Renal pelvis (tissue), 12 donors: ENCODE measurements at places on chromosomes 4 and X.

DNA sequence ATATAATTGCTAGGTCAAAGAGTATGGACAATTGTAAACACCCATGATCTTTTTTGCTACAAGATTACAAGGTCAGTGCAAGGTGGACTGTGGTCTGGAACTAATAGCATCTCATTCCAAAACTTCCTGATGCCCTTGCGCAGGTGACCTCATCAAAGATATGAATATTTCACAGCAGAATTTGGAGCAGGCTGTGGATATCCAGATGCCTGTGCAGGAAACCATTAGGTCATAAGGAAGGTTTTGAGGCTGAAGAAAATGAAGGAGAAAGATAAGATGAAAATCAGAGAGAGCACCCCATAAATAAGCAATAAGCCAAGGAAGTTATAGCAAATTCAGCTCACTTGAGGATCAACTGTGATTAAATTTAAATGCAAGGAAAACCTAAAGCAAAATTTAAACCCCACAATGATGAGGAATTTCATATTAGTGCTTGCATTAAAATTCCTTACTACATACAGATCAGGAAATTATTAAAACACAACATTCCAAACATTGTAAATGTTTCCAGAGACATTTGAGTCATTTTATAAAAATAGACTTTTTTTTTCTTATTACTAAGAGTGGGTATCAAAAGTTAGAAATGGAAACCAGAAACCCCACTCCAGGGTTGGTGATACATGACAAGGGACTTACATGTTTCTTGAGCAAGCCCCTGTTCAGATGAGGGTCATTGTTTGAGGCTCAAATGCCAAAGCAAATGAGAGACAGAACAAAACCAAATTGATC lies 100.7 kb upstream of the FAM9C start:
- no peak for DNase-seq

DNA sequence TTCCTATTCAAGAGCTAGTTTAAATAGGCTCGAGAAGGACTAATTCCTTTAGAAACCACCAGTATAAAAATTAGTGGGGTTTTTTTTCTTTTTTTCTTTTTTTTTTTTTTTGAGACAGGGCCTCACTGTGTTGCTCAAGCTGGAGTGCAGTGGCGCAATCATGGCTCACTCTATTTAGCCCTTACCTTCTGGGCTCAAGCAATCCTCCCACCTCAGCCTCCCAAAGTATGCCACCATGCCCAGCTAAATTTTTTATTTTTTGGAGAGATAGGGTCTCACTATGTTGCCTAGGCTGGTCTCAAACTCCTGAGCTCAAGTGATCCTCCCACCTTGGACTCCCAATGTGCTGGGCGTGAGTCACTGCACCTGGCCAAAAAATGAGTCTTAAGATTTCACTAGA lies 52.8 kb downstream of the APOO start:
- DNase-seq = no peak

GRCh38 chr4:156838761-156839160 lies 132.8 kb downstream of the PDGFC start:
- no peak for DNase-seq

DNA sequence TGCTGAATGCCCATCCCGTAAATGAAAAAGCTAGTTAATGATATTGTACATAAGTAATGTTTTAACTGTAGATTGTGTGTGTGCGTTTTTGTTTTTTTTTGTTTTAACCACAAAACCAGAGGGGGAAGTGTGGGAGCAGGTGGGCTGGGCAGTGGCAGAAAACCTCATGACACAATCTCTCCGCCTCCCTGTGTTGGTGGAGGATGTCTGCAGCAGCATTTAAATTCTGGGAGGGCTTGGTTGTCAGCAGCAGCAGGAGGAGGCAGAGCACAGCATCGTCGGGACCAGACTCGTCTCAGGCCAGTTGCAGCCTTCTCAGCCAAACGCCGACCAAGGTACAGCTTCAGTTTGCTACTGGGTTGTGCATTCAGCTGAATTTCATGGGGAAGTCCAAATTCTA lies at the start of gene SPP1:
Gene SPP1, plus strand, starts transcription at position 249 of the 400 bp plus-strand sequence. CDS start 1,182 bp downstream, outside the sequence.
- no peak for DNase-seq

GRCh38 chr4:103498161-103499070 lies 221.4 kb downstream of the TACR3 start:
- DNase-seq = no peak

DNA sequence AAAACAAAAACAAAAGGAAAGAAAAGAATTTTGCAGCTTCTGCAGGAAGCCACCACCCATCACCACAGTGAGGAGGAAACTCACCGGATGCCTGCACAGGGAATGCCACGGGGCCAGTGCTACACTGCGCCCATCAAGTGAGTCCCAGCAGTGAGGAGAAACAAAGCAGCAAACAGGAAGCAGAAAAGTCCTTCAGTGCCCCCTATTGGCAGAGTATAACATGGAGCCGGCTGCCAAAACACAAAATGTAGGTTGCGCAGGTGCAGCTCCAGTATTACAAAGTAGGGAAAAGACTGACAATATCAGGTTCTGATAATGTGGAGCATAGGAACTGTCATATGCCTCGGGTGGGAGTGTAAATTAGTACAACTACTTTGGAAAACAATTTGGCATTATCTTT lies 23.3 kb upstream of the SCML2 start:
- DNase-seq = no peak

GRCh38 chr4:93480452-93480851 lies 348.1 kb upstream of the ATOH1 start:
- DNase-seq = no peak

DNA sequence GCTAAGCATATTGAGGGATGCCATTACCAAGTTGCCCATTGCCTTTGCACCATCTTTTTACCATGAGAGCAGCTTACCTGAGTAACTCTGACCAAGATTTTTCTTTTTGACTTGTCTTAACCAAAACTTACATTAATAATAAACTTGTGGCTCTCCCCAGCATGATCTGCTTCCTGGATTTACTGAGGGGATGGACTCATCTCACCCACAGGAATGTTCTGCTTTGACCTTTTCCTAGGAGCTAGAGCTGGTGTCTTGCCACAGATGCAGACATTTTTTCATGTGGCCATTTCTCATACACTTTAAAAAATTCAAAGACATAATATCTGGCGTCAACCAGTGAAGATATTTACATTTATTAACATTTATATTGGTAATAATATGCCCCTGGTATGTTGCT lies 79.2 kb upstream of the EFHC2 start:
- no peak for DNase-seq

- DNase-seq = peak; percentile 15
Measured at GRCh38 chr4:179307297-179308136, 1865.3 kb upstream of the AGA start.

DNA sequence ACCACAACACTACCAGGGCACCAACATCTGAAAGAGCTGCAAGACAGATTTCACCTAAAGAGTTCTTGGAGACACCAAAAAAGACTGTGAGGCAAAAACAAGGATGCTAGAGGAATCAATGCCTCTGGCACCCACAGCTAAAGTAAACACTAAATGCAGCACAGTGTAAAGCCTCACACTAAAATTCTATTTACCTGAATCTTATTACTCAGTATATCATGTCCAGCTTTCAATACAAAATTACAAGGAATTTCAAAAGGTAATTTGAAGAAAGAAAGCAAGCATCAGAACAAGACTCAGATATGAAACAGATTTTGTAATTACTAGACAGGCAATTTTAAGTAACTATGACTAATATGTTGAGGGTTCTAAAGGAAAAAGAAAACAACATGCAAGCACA lies 19.6 kb downstream of the RAB28 start:
- no peak for DNase-seq

DNA sequence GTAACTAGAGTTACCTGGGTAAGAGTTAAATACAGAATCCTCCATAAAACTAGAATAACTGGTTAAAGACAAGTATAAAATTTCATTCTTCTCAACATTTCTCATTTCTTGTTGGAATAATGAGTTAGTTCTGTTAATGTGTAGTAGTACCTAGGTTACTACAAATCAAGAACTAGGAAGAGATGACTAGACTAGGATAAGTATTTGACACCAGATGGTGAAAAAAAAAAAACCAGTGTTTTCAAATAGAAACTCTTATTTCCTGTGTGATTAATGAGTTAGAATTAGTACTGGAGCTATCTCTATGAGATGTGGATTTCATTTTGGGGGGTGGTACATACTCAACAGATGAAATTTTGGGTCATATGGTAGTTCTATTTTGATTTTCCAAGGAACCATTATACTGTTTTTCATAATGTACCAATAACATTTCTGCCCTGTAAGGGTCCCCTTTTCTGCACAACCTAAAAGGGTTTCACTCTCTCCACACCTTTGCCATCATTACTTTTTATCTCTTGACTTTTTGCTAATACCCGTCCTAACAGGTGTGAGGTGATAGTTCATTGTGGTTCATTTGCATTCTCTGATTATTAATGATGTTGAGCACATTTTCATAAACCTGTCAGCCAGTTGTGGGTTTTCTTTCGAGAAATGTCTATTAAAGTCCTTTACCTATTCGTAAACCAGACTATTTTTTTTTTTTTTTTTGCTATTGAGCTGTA lies 1.7 kb upstream of the VCX start:
- no peak for DNase-seq

GRCh38 chr4:20629186-20630106 lies 70.8 kb upstream of the PACRGL start:
- no peak for DNase-seq

GRCh38 chr4:182207830-182208396 lies 35.3 kb upstream of the TENM3 start:
- no peak for DNase-seq

DNA sequence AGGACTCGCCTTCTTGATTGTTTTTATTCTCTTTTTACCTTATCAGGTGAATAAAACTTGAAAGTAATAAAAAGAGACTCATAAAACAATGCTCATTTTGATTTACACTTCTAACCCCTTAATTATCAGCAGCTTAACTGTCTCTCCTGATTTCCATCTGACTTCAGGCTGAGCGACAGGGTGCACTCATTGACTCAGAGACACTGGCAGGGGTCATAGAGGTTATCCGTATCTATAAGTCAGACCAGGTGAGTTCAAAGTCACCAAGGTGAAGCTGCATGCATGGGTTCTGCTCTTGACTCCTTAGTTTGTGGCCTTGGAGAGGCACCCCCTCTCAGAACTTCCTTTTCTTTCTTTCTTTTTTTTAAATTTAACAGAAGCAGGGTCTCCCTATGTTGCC lies 116.4 kb upstream of the SLC34A2 start:
- no peak for DNase-seq

DNA sequence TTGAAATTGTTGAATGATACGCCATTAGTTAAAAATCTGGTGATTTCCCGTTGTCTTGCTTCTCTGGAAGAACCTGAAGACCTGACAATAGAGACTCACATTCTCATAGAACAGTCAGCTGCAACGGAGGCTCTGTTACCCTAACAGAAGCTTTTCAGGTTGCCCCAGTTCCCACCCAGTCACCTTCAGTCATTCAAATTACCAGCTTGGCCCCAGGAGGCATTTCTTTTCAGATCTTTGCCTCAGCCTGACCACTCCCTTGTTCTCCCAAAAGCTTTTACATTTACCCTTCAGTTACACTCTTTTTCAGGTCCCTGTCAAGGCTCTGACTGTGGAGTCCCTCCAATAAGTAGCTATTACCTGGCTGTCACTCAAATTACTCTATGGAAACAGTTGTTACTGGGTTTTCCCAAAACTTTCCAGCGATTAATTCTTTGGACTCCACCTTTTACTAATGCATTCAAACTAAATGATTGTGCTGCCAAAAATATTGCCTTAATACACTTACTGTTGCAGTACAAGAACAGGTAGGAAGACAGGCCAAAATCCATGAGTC lies 162.2 kb upstream of the FTHL17 start:
- no peak for DNase-seq

DNA sequence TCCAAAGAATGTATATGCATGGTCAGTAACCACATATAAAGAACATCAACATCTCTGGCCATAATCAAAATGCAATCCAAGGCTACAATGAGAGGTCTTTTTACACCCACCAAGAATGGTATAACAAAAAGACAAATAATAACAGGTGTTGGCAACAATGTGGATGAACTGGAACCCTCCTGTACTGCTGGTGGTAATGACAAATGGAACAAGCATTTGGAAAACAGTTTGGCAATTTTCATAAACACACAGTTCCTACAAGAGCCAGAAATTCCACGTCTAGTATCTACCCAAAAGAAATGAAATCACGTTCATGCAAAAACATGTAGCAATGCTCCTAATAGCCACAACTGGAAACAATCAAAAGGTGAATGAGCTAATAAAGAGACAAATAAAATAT lies 11.7 kb downstream of the UGT2B4 start:
- no peak for DNase-seq

- no peak for DNase-seq
Measured at GRCh38 chr4:13980317-13981310, 353.1 kb upstream of the BOD1L1 start.

DNA sequence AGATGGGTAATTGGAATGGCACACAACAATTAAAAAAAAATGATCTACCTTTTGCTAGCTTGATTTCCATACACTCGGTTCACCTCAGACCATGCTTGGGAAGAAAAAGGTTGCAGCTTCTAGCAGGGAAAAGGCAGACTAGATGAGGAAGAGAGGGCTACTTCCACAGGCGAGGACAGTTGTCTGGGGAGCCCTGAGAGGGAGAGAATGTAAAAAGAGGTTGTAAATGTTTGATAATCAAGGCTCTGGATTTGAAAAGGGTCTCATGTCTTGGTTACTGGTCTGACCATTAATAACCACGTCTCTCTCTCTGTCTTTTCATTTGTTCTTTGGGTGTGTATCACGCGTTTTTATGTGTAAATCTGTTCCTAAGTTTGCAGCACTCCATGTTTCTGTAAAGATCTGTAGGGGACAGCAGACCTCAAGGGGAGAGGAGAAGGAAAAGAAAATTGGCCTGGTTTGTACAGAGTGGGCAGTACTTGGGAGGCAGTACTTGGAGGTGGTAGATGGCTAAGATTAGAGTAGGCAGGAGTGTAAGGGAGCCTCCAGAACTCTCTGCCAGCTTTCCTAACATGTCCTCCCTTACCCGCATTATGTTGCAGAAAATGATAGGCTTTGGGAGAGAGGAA lies 750 bp downstream of the ARMCX5 start:
- peak; percentile 5 for DNase-seq

DNA sequence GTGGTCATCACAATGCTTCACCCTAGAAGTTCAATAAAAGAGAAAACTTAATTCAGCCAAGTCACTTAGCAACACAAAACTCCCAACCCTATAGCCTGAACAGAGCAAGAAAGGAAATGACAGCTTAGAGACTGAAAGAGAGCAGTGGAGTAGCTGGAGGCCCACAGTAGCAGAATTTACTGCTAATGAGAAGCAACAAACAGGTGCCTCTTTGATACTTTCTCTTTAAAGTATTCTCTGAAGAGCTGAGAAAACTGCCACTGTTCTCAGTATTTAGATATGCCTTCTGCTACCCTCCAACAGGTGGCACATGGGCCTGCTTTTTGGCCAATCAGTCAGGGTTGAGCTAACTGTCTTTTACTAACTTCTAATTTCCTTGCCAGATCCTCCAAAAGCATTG lies 240.0 kb downstream of the GPC3 start:
- DNase-seq = no peak

GRCh38 chr4:111283066-111283677 lies 660.3 kb upstream of the PITX2 start:
- peak; percentile 20 for DNase-seq

GRCh38 chr4:153501578-153501977 lies 35.4 kb downstream of the TMEM131L start:
- no peak for DNase-seq
